Activated effector memory CD4-positive, alpha-beta T cell treated with anti-CD3 and anti-CD28 coated beads, Interleukin-2, amount 50 U/mL, for 16 hours (primary cell): ENCODE measurements at places on chromosomes 2 and 18.
A peak's percentile ranks its signal among the peaks of the same experiment; 100 is the strongest.

DNA sequence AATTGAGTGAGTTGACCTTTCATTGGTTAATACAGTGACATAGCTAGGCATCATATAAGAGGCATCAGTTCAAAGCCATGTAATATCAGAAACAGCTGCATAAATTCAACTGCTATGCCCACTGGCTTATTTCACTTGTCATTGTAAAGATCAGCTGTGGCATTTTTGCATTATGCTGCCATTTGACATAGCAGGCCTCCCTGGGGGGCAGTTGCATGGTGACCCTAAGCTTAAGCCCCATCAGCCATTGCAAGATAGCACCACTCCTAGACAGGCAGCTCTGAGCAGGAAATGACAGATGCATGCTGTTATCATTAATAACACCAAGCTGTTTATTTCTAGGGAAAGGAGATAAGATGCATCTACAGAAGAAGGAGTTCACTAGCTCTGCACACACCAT is 233.4 kb upstream of the CNTNAP5 start:
- no peak for DNase-seq

GRCh38 chr2:26009567-26009963 is 24.3 kb upstream of the RAB10 start:
- DNase-seq, result no peak

GRCh38 chr2:109452318-109453305 is 161.2 kb downstream of the SEPTIN10 start:
- DNase-seq, result peak; percentile 52

GRCh38 chr2:25649786-25650185 is 23.6 kb downstream of the DTNB start:
- no peak for DNase-seq

GRCh38 chr2:1501038-1501851 is 88.0 kb downstream of the TPO start:
- peak; percentile 53 for DNase-seq

- DNase-seq, result no peak
These were observed 190.2 kb downstream of the SETBP1 start for GRCh38 chr18:44870631-44871502.
